ENCODE measurements at places on chromosomes 7 and 10.
A peak's percentile ranks its signal among the peaks of the same experiment; 100 is the strongest.

GRCh38 chr10:30897547-30897946 is 134.1 kb downstream of the ZNF438 start:
- DNase-seq = no peak

DNA sequence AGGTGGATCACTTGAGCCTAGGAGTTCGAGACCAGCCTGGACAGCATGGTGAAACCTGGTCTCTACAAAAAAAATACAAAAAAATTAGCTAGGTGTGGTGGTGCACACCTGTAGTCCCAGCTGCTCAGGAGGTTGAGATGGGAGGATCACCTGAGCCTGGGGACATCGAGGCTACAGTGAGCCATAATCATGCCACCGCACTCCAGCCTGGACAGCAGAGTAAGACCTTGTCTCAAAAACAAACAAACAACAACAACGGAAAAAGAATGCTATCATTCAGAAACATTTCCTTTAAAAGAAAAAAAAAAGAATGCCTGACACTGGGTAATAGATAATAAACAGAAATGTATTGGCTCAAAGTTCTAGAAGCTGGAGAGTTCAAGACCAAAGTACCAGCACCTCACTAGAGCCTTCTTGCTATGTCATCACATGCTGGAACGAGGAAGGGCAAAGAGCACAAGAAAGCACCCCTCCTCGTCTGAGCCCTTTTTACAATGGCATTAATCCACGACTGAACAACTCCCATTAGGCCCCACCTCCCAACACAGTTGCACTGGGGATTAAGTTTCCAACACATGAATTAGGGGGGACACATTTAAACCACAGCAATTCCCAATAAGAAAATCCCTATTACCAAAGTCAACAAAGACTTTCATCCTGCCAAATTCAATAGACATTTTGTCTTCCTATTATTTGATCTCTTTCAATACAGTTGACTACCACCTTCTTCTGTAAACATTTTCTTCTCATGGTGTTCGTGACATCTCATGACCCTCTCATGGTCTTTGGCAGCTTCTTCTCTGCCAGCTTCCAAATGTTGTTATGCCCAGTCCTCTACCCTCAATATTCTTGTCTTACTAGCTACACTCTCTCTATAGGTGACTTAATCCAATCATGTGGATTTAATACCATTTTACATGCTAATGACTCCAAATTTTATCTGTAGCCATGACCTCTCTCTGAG is 20.0 kb downstream of the AKR1D1 start:
- DNase-seq = no peak

DNA sequence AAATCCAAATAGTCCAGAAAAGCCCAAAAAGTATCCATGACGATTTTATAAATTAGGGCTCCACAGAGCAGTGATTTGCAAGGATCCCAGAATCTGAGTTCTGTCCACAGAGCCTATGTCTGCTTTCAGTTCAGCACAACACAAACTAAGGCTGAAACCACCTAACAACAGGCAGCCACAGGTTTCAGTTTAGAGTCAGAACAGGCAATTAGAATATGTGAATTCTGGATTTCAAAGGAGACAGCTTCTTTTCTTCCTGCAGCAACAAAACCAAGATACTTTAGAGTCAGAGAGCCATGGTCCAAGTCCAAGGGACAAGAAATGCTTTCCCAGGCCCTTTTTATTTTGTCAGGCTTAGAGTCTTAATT is 23.6 kb downstream of the IFIT3 start:
- DNase-seq = no peak

DNA sequence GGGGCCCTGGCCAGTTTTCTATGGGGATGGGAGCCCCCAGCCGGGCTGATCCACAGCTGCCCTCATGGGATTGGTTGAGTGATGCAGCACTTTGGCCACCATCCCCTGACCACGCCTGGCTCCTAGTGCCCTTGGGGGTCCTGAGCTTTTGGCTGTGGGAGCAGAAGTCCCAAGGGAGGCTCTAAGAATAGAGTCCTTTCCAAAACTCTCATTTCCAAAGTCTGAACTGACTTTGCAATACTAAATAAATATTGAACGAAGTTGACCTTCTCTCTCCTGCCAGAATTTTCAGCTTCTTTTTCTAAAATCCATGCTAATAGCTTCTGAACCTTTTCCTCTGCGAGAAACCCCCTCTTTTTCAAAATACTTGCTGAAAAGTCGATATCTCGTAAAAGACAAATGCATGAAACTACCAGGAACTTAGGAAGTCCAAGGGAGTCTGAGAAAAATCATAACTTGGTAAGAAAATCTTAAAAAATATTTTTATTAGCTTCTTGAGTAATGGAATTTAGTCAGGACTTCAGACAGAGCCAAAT is 62.7 kb upstream of the IGFBP3 start:
- DNase-seq = peak; percentile 70

GRCh38 chr10:13945390-13946208 is 358.8 kb downstream of the PRPF18 start:
- no peak for DNase-seq

DNA sequence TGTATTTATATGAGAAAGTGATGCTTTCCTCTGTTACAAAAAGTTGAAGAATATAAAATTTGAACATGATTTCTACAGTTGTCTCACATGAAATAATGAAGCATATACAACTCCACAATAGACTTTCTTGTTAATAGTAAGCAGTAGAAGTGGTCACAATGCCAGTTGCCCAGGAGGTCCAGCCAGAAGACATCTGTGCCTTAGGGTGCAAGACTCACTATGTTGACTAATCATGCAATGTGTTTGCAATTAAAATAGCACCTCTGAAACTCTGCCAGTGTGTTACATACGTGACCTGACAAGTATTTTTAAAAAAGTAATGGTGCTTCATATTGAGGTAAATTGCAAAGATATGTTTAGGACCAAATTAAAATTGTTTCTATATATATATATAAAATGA is 547.2 kb downstream of the ETV1 start:
- DNase-seq = no peak

GRCh38 chr7:47670729-47671128 is 88.8 kb upstream of the TNS3 start:
- peak; percentile 63 for DNase-seq

GRCh38 chr10:32161586-32161985 is 105.4 kb upstream of the KIF5B start:
- peak; percentile 75 for DNase-seq

GRCh38 chr10:46326971-46327370 is 40.2 kb downstream of the ANTXRL start:
- no peak for DNase-seq

DNA sequence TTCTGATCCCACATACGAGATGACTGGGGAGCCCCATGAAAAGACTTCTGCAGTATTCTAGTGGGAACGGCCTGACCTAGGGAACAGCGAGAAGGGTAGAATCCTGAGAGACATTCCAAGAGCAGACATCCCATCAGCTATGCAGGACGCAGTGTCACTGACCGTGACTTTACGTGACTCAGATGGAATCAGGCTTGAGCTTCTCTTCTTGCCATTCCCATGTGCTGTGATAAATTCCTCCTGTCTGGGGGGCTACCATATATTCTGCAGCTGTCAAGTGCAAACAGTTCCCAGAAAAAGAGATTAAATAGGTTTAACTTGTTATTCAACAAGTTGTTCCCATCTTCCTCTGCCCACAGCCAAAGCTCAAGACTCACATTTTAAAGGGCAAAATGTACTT is 73.1 kb upstream of the PDE1C start:
- DNase-seq = no peak

- DNase-seq = no peak
Observed at GRCh38 chr7:137120690-137121089, 222.8 kb downstream of the PTN start.

GRCh38 chr10:60334991-60335390 is 54.7 kb downstream of the ANK3 start:
- DNase-seq = no peak

DNA sequence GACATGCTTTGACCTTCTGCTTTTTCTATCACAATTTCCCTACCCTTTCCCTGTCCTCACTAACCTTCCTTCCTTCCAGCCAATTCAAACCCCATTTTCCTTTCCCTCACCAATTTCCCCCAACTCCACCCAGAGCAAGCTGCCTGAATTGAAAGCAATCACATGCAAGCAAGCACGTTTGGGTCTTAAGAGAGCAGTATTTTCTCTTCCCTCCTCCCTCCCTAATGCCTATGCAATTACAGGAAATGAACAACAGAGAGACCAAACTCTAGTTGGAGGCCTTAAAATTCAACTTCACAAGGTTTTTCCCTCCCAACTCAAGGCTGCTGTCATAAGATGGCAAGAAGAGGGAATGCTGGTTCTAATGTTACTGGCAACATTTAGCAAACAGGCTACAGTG is 117.2 kb downstream of the MYOF start:
- DNase-seq = no peak

DNA sequence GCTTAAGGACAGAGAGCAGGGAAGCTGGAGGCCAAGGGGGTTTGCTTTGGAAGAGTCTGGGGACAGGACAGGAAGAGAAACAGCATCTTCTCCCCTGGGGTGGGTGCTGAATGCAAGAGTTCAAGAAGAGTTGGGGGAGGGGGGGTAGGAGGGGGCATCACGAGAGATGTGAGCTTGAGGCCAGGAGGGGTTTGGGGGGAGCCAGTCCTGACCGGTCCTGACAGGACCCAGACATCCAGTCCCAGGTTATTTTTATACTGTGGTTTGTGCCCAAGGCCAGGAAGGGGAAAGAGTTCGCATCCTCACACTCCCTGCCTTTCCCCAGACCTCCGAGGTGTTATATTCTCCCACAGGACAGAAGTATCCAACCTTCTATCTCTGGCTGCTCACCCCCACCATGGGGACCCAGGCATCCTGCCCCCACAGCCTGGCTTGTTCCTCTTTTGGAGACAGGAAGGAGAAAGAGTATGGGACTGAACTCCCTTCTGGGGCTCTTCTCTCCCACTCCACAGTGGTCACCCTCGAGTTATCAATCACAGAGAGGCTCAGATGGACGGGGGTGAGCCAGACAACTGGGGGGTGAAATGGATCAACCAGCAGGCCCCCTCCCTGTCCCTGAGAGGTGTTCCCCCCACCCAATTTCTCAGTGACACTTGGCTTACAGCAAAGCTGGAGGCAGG is 2.8 kb downstream of the TSC22D4 start:
- no peak for DNase-seq

DNA sequence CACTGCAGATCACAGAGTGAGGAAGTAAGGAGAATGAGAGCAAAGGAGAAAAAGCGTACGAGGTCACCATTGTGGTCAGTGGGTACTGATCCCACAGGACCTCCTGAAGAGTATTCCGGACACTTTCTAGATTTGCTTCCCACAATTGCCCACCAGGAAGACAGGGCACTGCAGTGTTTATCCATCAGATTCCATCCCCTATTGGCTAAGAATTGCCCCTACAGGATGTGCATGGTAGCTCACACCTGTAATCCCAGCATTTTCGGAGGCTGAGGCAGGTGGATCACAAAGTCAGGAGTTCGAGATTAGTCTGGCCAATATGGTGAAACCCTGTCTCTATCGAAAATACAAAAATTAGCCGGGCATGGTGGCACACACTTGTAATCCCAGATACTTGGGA is 5.3 kb upstream of the FHIP2A start:
- no peak for DNase-seq

DNA sequence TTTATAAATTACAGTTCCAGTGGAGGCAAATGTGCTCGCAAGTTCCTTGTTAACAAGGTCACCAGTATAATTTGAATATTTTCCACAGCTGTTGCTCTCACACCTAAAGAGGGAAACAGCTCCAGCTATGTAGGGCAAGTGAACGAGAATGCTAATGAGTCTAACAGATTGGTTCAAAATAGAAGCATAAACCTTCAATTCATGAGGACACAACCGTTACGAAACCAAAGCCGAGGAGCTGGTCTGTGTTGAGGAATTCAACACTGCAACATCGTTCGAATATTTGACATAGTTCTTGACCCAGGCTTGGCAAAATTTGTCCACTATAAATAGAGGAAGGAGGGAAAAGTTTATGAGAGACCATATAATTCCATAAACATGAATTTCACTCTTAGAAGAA is 161.3 kb downstream of the KLF6 start:
- no peak for DNase-seq

DNA sequence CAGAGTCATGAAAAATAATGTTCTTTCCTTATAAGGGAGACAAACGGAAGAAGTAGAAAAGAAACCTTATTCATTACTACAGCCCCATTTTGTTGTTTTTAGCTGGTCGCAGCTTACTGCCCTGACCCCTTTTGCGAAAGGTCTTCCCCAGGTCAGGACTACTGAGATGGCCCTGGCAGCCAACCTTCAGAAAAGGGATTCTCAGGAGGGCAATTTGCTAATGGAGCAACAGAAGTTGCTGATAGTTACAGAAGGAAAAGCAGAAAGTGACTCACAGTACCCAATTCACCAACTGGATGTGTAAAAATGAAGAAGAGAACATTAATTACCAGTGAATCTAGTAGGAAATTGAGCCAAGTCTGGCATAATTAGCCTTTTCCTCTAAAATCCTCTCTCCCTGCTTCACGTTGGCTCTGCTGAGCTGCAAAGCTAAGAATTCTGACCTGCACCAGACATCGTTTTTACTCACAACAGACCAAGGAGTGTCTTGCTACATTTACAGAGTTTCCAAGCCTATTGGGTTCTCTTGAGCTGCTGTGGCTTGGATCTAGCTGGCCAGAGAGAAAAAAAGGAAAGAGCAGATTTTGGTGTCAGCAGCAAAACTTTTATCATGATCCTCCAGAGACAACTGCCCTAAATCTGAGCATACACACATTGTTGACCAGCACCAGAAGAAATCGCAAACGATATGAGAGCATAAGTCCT is 499.9 kb upstream of the FZD8 start:
- DNase-seq = no peak

DNA sequence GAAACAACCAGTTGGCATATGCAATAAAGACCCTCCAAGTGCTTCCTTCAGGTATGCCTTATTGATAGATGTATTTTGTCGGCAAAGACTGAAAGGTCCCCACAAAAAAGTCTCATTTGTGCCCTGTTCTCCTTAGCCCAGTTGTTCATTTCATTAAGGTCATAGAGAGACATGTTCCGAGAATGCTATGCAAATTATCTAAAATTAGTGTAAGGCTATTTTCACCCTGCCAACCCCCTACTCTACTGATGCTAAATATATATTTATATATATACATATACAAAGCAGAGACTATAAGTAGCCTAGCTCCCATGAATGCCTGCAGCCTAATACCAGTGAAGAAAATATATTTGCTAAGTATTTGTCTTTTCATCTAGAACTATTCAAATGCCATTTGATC is 96.7 kb upstream of the ADO start:
- no peak for DNase-seq

GRCh38 chr7:155351120-155351870 is 53.6 kb downstream of the INSIG1 start:
- peak; percentile 35 for DNase-seq

DNA sequence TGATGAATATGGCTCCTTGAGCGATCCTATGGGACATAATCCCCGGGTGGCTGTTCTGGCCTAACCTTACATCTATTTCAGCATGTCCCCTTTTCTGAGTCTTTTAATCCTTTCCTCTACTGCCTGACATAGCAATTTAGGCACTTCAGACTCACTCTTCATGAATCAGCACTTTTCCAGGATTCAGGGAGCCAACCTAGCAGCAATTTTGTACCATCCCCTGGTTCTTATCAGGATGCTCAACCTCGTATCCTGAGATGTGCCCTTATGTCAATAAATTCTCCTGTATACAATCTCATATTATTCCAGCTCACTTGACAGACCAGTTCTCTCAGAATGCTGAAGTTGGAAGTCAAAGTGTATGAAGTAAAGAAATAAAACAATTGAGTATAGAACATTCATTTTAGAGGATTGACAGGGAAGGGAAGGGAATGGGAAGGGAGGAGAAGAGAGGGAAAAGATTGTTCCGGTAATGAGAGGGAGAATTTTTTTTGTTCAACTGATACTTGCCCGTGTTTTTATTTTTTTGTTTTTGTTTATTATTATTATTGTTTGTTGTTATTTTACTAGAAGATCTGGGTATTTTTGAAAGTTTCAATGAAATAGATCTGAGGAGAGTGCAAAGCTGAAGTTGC is 8.2 kb upstream of the ZC3HAV1 start:
- no peak for DNase-seq

- DNase-seq = no peak
Observed at GRCh38 chr10:73859428-73859783, 14.9 kb downstream of the CAMK2G start.
